ENCODE measurements at places on chromosomes 5 and 9.

DNA sequence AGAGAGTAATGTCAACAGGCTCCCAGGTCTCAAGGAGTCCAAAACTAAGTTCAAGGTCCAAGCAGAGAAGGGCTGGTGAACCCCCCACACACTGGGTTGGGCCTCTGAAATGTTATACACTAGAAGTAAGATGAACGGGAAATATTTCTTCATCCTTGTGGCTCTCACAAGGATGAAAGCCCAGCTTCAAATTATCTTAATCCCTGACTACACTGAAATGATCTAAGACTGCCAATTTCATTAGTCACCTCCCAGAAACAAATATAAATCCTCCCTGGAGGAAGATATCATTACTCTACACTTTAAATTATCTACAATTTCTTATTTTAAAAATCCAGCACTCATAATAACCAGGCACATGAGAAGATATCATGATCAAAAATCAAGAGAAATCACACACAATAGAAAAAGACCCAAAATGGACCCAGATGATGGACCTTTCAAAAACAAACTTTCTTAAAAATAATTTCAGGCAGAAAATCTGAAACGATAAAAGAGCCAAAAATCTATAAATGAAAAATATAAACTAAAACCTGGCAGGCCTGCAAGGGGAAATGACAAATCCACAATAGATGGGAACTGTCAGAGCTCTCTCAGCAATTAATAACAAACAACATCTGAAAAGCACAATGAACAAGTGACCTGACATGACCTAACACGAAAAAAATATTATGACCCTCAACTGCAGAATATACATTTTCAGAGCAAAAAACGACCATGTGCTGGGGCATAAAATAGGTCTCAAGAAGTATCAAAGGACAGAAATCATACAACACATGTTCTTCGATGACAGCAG lies 117.4 kb downstream of the GPR21 start:
- no peak for DNase-seq

DNA sequence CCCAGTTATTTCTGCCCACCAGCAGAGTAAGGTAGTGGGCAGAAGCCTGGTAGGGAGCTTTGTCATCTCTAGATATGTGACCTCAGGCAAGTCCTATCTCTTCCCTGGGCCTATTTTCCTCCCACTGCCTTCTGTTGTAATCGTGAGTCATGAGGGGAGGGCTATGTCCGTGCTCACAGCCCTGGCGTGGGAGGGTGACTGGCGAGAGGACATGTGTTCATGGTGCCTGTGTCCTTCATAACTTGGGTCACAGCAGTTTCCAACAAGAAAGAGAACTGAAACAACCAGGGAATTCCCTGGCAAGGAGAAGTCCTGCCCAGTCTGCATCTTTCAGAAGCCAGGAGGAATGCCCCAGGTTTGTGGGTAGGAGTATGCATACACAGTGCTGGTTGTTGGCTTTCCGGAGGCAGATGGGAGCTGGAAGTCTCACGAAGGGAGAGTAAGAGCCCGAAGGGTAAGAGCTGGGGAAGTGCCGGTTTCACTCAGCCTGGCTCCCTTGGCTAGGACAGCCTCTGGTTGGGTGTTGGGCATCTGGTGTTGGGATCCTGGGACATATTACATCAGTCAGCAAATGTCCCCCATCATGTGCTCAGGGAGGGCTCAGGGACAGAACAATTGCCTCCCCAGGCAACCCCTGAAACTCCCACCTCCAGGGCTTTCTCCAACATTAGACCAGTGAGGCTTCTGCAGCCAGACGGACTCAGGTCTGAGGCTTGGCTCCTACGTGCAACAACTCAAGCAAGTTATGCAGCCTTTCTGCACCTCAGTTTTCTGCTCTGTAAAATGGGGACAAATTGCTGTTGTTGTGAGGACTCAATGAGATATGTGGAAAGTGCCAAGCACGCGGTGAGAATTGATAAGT lies 4.3 kb upstream of the TIFAB start:
- no peak for DNase-seq

- DNase-seq, result peak; percentile 66
These were observed 1.1 kb downstream of the ZNF367 start for GRCh38 chr9:96417051-96417586.

- no peak for DNase-seq
These were observed 71.2 kb downstream of the UNC13B start for GRCh38 chr9:35232867-35233544.

- DNase-seq, result no peak
These were observed at the start of gene OSMR for GRCh38 chr5:38845526-38846378. TSS of gene OSMR (plus strand) at chr5:38846012. CDS start at chr5:38869045, 23,033 bp downstream.

DNA sequence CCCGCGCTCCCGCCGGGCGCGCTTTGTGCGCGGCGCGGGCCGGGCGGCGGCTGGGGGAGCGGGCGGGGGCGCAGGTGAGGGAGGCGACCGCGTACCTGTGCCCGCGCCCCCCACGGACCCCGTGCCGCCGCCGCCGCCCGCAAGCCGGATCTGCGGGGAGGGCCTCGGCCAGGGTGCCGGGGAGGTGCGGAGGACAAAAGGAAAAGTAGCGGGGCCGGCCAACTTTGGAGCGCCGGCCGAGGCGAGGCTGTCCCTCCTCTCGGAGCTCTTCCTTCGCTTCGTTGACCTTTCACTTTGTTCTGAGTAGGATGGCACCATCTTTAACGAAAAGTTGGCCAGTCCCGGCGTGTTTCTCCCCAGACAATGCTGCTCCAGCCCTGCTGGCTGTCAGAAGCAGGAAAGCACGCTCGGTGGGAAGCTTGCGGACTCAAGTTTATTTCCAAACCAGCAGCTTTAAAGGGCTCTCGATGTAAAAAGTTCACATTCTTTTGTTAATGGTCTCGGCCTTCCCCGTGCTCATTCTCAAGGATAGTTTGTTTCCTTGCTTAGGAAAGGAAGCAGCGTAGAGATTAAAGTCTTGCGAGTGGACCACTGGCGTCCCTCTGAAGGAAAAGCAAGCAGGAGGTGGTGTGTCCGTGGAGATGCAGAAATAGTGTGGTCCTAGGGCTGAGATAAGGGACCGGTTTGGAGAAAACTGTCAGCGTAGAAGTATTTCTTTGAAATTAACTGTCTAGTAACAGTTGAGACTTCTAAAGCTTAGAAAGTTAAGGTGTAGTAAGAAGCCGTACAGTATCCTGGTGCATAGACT lies 639 bp downstream of the EHMT1 start:
- DNase-seq, result no peak
